ENCODE measurements at places on chromosomes 2 and 18. TPM values are rescaled to one million over a fixed set of nuclear protein-coding genes. Genes with fewer than 3 reads are reported as not detected.

Gene ALK
- not detected for total RNA-seq

Gene DIPK1C
- total RNA-seq: not detected

Gene CYB5A
- total RNA-seq: 44.8 TPM

Gene ARHGEF33
- total RNA-seq: 5.9 TPM

Gene TUBA4B
- total RNA-seq: 0.83 TPM

Gene SCN2A
- total RNA-seq: 15.8 TPM

Gene AGXT
- total RNA-seq: not detected

Gene LBH
- 35.6 TPM for total RNA-seq

Gene TTC39C
- total RNA-seq: 36.6 TPM

Gene FBXO15
- not detected for total RNA-seq

Gene HAUS1
- total RNA-seq: 21.5 TPM

Gene MAPK4
- total RNA-seq: 0.26 TPM

Gene FAM228A
- total RNA-seq: 1.4 TPM

Gene ZNF532
- 32.4 TPM for total RNA-seq
